Activated CD4-positive, alpha-beta T cell treated with anti-CD3 and anti-CD28 coated beads, Interleukin-10, Interleukin-2, amounts not matched to agents 100 ng/mL and 50 ng/mL, durations not matched to agents 16 hours and 8 hours (primary cell): ENCODE measurements at places on chromosomes 16 and 17.

- no peak for DNase-seq
Measured at GRCh38 chr17:29150161-29150560, 30.0 kb downstream of the MYO18A start.

- DNase-seq, result no peak
Measured at GRCh38 chr17:12296209-12296625, 275.5 kb downstream of the MAP2K4 start.

- DNase-seq, result no peak
Measured at GRCh38 chr17:50133028-50133768, 3.2 kb upstream of the SAMD14 start.

- DNase-seq, result no peak
Measured at GRCh38 chr17:39562976-39563375, 44.7 kb downstream of the NEUROD2 start.

GRCh38 chr17:17603178-17603894, 11.8 kb upstream of the PEMT start:
- no peak for DNase-seq

GRCh38 chr16:49858200-49859124, 2.5 kb upstream of the ZNF423 start:
- peak; percentile 10 for DNase-seq

- no peak for DNase-seq
Measured at GRCh38 chr16:68086860-68087268, 1.7 kb downstream of the NFATC3 start.

DNA sequence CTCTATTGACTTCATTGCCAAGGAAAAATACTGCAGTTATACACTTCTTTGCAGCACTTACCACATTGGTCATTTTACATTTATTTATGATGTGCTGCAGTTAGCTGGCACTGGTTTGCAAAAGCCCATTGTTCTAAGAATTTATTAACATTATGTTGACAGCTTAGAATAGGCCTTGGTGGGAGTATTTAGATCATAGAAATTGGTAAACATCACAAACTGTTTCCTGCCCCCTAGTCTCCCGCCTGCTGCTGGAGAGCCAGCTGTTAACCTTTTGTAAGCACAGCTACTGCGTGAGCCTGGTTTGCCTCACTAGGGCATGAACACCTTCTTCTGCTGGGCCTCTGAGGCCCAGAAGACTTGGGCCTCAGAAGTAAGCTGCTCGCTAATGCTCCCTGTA, 651.4 kb upstream of the GOT2 start:
- no peak for DNase-seq

- no peak for DNase-seq
Measured at GRCh38 chr16:49410226-49410625, 36.6 kb downstream of the C16orf78 start.

DNA sequence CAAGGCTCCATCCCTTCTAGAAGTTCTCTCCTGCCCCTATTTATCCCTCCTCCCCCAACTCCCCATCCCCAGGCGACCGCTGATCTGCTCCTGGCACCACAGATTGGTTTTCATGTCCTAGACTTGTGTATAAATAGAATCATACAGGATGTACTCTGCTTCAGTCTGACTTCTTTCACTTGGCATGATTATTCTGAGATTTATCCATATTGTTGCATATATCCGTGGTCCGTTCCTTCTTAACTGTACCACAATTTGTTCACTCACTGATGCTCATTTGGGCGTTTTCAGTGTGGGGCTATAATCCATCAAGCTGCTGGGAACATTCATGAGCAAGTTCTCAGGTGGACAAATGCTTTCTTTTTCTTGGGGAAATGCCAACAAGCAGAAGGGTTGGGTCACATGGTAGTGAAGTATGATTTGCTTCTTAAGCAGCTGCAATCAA, 23.9 kb downstream of the PITPNM3 start:
- no peak for DNase-seq

- no peak for DNase-seq
Measured at GRCh38 chr16:57923841-57924240, 47.1 kb downstream of the CNGB1 start.

DNA sequence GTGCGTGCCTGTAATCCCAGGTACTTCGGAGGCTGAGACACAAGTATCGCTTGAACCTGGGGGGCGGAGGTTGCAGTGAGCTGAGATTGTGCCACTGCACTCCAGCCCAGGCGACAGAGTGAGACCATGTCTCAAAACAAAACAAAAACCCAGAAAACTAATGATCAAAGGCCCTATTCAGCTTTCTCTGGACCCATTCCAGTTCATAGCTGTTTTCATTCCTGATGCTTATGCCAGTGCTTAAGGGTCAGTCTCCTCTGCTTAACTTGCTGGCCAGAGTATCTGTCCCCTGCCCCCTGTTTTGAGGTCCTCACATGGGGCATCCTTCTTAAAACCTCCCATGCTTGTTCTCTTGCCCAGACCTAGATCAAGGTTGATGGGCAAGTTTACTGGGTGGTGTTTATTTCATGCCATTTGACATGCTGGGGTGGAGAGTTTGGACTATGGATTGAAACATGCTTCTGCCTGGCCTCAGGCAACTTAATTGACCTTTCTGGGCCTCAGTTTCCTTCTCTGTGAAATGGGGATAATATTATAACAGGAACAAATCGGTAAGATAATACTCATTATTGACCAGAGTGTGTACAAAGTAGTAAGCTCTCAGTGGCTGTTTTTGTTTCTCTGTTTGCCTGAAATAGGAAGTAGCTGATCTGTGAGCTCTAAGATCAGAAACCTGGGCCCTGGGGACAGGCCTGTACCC, 369.8 kb downstream of the CPPED1 start:
- no peak for DNase-seq

DNA sequence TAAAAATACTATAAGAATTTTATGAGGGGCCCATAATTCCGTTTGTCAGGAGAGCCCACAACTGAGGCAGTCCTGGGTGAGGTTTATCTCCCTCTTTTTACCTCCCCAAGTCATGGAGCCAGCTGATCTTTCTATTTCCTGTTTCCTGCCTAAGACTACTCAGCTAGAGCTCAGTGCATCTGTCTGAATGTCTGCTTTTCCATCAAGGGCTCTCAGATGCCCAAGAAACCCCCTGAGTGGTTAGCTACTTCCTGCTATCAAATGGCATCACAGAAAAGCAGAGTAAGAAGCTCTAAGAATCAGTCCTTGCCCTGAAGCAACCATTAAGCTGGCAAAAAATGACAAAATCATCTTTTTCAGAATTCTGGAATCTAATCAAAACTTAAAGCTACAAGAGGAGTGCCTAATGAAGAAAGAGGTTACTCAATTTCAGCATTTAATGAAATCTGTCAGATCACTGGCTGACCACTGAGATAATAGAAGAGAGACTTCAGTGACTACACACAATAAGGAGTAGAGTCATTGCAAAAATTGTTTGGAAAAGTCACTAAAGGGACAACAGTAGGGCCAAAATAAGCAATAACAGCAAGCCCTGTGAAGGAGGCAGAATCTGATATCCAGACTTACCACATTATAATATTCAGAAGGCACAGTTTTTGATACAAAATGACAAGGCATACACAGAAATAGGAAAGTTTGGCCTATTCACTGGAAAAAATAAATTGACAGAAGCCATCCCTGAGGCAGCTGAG, 150.1 kb downstream of the CYB561 start:
- DNase-seq, result no peak
